ENCODE measurements at places on chromosomes 7 and 10. TPM values are rescaled to one million over a fixed set of nuclear protein-coding genes. Genes with fewer than 3 reads are reported as not detected.

The ITIH2 gene
- not detected for total RNA-seq

The PTEN gene
- 142 TPM for total RNA-seq

The SORBS1 gene
- total RNA-seq = 2.8 TPM

The WNT8B gene
- not detected for total RNA-seq

The C10orf105 gene
- 0.14 TPM for total RNA-seq

DNA sequence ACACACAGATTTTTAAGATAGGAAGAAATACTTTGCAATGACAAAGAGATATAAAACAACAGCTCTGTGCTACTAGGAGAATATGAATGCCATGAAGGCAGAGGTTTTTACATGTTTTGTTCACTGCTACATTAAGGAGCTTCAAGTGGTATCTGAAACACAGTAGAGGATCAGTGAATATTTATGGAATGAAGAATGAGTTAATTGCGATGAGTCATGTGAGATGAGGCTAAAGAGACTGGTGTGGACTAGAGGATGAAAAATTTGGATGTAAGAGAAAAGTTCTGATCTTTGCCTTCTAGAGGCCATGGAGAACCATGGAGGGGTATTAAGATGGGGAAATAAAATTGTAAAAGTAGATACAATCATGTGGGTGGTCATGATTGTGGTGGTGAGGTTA is 434.2 kb downstream of the PHTF2 start:
- DNase-seq = no peak

DNA sequence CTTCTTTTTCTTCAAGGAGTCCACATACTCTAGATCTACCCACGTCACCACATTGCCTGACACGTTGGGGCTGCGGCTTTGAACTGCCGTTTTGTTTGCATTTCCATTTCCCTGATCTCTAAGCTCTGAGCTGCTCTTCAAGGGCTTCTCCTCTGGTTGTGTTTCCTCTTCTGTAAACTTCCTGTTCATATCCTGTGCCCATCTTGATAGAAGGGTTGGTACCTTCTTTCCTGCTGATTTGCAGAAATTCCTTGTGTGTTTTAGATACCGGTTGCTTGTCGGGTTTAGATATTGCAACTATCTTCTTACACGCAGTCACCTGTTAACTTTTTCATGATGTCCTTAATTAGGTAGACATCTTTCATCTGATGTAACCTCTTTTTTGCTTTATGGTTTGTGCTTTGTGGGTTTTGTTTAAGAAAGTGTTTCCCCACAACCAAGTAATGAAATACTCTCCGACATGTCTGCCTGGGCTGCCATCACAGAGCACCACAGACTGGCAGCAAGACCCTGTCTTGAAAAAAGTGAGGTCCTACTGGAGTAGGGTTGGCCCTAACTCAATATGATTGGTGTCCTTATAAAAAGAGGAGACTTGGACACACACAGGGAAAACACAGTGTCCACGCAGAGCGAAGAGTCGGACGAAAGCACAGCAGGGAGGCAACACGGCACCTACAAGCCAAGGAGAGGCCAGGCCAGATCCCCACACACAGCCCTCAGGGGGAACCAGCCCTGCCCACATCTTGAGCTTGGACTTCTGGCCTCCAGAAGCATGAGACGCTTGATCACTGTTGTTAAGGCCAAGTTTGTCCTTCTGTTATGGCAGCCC is 99.1 kb upstream of the PDGFA start:
- DNase-seq = peak; percentile 60

DNA sequence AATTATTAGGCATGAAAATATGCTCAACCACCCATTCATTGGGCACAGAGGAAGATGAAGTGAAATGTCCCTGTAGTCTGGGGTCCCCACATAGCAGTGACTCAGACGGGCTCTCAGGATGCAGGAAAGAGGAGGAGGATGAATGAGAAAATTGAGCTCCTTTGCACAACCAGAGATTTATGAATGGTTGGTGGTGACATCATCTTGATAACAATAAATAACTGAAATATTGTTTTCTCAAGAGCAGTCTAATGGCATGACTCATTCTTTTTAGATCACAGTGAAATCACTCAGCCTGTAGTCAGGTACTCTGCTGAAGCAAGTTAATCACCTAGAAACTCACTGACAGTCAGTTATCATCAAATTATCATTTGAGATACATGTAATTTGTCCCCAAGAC is 254.1 kb downstream of the RELN start:
- DNase-seq = no peak

- DNase-seq = no peak
Measured at GRCh38 chr7:116150588-116150987, 59.8 kb upstream of the TES start.

- DNase-seq = no peak
Measured at GRCh38 chr7:80175744-80176143, 41.1 kb downstream of the GNAI1 start.

DNA sequence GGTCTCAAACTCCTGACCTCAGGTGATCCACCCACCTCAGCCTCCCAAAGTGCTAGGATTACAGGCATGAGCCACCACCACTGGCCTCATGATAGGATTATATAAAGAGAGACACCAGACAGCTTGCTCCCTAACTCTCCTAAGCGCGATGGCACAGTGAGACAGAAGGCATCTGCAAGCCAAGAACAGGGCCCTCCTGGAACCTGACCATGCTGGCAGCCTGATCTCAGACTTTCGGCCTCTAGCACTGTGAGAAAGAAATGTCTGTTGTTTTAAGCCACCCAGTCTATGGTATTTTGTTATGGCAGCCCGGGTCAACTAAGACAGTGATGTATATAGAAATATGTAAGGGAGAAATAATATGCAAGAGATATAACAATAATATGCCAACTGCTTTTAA is 51.2 kb downstream of the SRPK2 start:
- DNase-seq = no peak

- DNase-seq = no peak
Measured at GRCh38 chr7:2359610-2360009, 5.0 kb downstream of the EIF3B start.
